Midbrain (tissue), 1 donor: ENCODE measurements at places on chromosomes 3 and 15.

GRCh38 chr3:105448338-105448982 lies 81.8 kb downstream of the ALCAM start:
- DNase-seq: peak; percentile 94

GRCh38 chr15:98920091-98920880 lies 87.3 kb downstream of the PGPEP1L start:
- DNase-seq: no peak

- no peak for DNase-seq
Measured at GRCh38 chr3:125313060-125313635, 62.0 kb downstream of the ZNF148 start.

DNA sequence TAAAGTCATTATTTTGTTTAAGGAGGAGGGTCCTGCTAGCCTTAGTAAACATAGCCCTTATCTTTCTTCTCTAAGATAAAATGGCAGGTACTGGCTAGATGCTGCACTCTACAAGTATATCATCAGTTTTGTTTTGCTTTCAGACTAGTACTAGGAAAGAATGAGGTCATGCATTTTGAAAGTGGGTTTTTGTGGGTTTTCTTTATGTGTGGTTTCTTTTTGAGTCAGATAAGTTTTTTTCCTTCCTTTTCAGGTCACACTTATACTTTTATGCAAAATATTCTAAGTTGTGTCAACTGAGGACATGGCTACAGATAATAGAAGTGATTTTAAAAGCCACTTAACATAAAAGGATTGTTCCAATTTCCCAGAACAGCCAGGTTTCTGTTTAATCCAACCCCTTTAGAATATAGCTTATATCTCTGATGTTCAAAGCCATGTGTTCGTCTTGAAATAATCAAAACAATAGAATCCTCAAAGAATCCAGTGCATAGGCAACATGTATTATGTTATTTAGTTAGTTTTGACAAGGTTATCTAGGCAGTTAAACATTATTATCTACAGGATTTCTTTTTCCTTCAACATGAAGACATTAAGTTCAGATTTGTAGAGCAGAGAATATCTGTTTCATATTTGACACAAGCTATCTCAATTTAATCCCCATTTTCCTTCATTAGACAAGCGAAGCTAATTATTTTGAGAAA lies 406.2 kb downstream of the RBMS3 start:
- DNase-seq: no peak

- DNase-seq: no peak
Measured at GRCh38 chr3:157226173-157226847, 66.4 kb upstream of the CCNL1 start.

DNA sequence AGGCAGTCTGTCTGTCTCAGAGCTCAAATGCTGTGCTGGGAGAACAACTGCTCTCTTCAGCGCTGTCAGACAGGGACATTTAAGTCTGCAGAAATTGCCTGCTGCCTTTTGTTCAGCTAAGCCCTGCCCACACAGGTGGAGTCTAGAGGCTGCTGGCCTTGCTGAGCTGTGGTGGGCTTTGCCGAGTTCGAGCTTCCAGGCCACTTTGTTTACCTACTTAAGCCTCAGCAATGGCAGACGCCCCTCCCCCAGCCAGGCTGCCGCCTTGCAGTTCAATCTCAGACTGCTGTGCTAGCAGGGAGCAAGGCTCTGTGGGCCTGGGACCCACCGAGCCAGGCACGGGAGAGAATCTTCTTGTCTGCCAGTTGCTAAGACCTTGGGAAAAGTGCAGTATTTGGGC lies 25.0 kb upstream of the RPP14 start:
- no peak for DNase-seq

GRCh38 chr3:147412261-147412916 lies 3.2 kb downstream of the ZIC1 start:
- DNase-seq: no peak

- no peak for DNase-seq
Measured at GRCh38 chr3:32447865-32448400, 54.7 kb downstream of the CMTM6 start.
